ENCODE measurements at places on chromosomes 2 and 18. TPM values are rescaled to one million over a fixed set of nuclear protein-coding genes. Genes with fewer than 3 reads are reported as not detected.

POMC gene
- total RNA-seq, result not detected

LIMS4 gene
- 16.4 TPM for total RNA-seq

ACTG2 gene
- total RNA-seq, result 2.3 TPM

HOXD9 gene
- total RNA-seq, result 0.06 TPM

NBEAL1 gene
- total RNA-seq, result 17.0 TPM

ZSWIM2 gene
- total RNA-seq, result 0.06 TPM

LIPG gene
- total RNA-seq, result 0.19 TPM

RELCH gene
- total RNA-seq, result 25.5 TPM

CFC1 gene
- not detected for total RNA-seq

CNGA3 gene
- 0.58 TPM for total RNA-seq

SCN7A gene
- 0.06 TPM for total RNA-seq

SIX3 gene
- total RNA-seq, result not detected

CGREF1 gene
- total RNA-seq, result 0.69 TPM

PIEZO2 gene
- total RNA-seq, result 3.3 TPM

DLX2 gene
- total RNA-seq, result 0.32 TPM

TPO gene
- not detected for total RNA-seq
